Pancreas (tissue), 10 donors: ENCODE measurements at places on chromosomes 3 and 15. TPM values are rescaled to one million over a fixed set of nuclear protein-coding genes. Genes with fewer than 3 reads are reported as not detected.

DNA sequence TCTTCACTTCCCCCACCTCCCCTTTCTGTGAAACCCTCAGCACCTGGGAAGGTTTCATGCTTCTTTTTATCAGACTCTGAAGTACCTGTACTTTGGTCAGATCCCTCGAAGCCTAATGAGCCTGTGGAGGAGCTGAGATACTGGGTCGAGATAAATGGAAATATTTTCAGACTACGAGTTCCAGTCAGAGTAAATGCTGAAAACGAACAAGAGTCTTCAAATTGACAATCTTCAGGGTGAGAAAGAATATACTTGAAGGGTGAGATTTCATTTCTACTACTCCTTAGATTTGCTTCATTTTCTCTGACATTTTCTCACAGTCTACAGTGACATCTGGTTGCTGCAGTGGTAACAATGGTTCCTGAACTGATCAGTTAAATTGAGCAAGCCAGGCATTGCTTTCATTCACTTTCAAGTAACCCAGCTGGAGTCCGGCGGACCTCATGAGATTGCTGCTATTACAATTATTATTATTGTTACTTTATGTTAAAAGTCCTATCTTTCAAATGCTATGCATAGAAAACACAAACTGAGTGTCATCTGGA, 337.2 kb downstream of the VGLL3 start:
- DNase-seq, result no peak

GRCh38 chr3:85355572-85355971, 396.8 kb downstream of the CADM2 start:
- no peak for DNase-seq

- no peak for DNase-seq
Observed at GRCh38 chr15:86384186-86384585, 304.5 kb downstream of the AGBL1 start.

- DNase-seq, result no peak
Observed at GRCh38 chr3:195847055-195847950, 35.6 kb upstream of the MUC4 start.

- no peak for DNase-seq
Observed at GRCh38 chr3:30597131-30597768, 9.2 kb upstream of the TGFBR2 start.

DNA sequence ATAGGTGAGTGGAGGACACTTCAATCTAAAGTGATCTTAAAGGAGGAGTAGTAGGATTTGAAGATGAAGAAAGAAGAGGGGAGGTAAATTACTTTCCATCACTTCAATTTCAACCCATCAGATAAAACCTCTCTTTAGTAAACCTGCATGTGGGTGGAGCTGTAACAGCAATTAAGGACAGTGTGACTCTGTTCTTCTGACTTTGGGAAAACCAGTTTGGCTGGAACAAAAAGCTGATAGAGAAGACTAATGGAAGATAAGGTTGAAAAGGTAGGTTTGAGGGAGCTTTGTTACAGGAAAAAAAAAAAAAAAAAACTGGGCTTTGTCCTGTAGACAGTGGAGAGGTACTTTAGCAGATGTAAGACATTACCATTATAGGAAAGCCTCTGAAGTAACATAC, 4.5 kb upstream of the GSK3B start:
- DNase-seq, result no peak

GRCh38 chr15:97691799-97692198, 268.7 kb upstream of the ARRDC4 start:
- DNase-seq, result no peak

DNA sequence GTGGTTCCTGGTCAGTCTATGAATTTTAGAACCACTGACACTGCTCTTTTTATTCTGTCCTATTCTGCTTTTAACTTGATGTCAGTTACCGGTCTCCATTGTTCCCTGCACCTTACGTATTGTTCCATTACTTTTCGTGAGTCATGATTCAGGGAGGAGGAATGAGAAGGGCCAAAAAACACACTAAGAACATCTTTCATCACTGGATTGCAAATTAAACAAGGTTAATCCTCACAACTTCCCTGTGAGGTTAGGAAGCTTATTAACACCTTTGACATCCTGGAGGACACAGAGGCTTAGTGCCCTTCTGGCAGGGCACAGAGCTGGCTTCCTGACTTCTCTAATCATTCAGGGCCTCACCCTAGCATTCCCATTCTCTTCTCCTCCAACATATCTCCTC, 227.6 kb upstream of the SATB1 start:
- no peak for DNase-seq

APBA2 gene
- 9.3 TPM for total RNA-seq

GPR176 gene
- total RNA-seq, result 2.2 TPM

FAM81A gene
- 0.76 TPM for total RNA-seq

ILDR1 gene
- total RNA-seq, result 8.2 TPM

FBXL2 gene
- total RNA-seq, result 7.8 TPM

PLAAT1 gene
- 0.55 TPM for total RNA-seq
